A172 (cell line): ENCODE measurements at places on chromosomes 12 and 14. TPM values are rescaled to one million over a fixed set of nuclear protein-coding genes. Genes with fewer than 3 reads are reported as not detected.

- DNase-seq: no peak
Observed at GRCh38 chr12:86772696-86773095, 516.5 kb upstream of the MGAT4C start.

GRCh38 chr14:50308363-50308915, 3.6 kb downstream of the L2HGDH start:
- DNase-seq: no peak

GRCh38 chr12:22101749-22102243, 55.8 kb downstream of the CMAS start:
- DNase-seq: peak; percentile 83

DNA sequence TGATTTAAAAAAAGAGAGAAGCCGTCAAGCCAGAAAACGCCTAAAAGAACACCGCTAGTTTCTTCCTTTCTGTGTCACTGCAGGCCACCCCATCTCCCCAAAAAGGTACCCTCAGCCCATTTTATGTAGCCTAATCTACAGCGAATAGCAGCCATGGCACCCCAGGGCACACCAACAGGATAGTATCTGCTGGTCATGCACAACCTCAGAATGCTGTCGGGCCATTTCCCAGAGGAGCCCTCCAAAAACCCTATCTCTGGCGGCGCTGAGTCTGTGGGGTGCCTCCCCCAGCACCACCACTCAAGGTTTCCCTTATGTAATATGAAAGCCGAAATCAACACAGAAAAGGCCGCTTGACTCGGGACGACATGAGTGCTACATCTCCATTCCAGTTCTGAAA, 98.9 kb downstream of the BCL11B start:
- DNase-seq: no peak

DNA sequence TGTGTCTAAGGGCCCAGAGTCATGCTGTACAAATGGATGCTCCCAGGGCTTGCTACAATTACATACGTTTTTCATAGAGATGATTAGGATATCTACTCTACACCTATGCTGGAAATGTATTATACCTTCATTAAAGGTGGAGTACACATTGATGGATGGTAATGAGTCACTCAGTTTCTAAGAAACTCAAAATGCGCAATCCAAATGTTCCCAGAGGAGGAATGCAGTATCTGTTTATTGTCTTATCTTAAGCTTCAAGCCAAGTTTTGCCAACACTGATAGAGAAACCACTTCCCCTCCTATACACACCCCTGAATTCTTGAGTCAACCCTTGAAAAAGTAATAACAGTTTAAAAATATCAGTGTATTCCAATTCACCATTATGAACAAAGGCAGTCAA, 266.6 kb upstream of the FAR2 start:
- peak; percentile 72 for DNase-seq

- DNase-seq: no peak
Observed at GRCh38 chr12:8064131-8064530, 2.0 kb downstream of the C3AR1 start.

DNA sequence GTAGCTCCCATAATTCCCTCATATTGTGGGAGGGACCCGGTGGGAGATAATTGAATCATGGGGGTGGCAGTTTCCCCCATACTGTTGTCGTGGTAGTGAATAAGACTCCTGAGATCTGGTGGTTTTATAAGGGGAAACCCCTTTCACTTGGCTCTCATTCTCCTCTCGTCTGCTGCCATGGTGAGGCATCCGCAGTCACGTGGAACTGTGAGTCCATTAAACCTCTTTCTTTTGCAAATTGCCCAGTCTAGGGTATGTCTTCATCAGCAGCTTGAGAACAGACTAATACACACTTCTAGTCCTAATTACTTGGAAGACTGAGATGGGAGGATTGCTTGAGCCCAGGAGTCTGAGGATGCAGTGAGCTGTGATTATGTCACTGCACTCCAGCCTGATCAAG, 64.4 kb downstream of the TMX1 start:
- peak; percentile 85 for DNase-seq

DNA sequence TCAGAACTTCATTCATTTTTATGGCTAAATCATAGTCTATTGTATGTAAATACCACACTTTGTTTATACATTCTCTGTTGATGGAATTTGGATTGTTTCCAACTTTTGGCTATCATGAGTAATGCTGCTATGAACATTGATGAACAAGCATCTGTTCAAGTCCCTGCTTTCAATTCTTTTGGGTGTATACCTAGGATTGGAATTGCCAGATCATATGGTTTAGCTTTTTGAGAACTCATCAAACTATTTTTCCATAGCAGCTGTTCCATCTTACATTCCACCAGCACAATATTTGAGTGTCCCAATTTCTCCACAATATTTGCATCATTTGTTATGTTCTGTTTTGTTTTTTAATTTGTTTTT, 52.3 kb upstream of the CCND2 start:
- DNase-seq: no peak

DNA sequence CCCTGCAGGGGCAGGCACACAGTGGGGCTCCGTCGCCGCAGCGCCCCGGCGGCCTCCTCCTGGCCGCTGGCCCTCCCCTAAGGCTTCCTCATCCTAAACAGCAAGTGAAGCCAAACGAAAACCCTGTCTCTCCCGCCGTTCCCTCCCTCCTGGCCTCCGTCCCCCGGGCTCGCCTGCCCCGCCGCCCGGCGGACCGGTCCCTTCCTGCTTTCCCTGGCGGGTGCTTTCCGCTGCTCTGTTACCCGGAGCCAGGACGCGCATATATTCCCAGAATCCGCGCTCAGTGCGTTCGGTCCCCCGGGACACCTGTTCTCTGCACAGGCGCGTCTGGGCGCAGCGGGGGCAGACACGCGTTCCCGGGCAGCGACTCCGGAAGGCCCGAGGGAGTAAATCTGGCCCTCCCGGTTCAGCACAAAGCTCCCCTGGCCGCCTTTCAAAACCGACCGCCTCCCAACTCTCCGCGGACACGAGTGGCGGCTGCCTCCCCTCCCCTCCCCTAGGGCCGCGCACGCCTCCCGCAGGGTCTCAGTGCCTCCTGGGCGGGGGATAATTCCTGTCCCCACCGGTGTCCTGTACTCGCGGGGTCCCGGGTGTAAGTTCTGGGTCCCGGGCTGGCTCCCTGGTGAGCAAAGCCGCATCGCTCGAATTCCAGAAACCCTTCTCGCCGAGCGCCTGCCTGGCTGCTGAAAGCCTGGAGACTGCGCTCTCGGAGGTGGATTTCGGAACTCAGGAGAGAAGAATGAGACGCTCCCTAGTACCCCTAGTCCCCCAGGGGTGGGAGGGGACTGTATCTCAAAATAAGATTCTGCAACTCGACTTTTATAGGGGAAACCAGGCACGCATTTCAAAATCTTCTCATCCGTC, 21.4 kb upstream of the CEP170B start:
- no peak for DNase-seq

DNA sequence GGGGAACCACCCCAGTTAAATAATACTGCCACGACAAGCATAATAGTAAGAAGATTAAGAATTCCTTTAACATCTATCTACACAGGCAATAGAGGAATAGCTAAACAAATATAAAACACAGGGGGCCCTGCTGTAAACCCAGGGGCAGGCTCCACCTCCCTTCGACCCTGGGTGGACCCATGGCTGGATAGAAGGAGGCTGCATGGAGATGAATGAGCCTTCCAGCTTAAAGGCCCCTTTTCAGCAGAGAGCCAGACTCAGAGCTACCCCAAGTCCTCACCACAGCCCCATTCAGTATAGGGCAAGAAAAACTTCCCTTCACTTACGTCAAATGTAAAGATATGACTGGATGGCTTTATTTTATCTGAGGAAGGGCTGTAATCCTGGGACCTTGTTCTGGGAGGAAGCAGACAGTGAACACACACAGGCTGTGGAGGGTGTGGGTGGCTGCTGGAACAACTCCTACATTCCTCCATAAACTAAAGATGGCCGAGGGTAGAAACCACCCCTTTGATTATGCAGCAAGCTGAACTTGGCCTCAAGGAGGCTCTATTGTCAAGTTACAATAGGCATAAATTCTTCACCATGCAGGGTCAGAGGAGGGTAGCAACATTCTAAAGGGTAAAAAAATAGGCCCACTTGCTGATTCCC, 30.4 kb downstream of the NUAK1 start:
- DNase-seq: no peak

DNA sequence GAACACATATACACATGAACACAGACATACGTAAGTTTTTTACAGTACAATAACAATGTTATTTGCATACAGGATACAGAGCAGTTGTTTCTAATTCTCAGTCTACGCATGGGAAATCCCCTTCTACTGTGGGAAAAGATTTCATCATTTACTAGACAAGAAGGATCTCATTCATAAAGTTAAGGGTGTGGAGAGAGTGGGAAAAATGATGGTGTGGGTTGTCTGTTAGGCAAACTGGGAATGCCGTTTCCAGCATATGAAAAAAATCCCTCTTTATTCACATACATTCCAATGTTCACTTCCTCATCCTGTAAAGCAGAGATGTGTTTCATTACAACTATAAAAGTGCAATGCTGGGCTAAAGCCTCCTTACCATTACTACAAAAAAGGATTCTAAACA, 120.9 kb downstream of the SINHCAF start:
- peak; percentile 34 for DNase-seq

- no peak for DNase-seq
Observed at GRCh38 chr14:26286081-26286912, 311.5 kb downstream of the NOVA1 start.

DNA sequence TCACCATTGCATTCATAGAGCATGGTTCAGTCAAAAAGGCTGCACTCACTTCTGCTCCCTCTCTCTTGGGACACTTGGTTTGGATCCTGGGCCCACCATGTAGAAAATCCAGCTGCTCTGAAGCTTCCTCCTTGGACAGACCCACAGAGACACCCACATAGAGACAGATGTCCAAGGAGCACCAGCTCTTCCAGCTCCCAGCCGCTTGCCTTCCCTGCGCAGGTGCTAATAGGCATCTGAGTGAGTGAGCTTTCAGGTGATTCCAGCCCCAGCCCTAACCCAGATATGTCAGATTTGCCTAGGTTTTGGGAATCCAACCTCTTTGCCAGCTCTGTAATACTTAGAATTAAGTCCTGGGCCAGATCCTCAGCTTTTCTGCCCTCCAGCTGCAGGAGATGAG, 38.6 kb downstream of the DLK1 start:
- DNase-seq: no peak

- DNase-seq: no peak
Observed at GRCh38 chr12:63790608-63790945, 10.9 kb downstream of the RXYLT1 start.

DNA sequence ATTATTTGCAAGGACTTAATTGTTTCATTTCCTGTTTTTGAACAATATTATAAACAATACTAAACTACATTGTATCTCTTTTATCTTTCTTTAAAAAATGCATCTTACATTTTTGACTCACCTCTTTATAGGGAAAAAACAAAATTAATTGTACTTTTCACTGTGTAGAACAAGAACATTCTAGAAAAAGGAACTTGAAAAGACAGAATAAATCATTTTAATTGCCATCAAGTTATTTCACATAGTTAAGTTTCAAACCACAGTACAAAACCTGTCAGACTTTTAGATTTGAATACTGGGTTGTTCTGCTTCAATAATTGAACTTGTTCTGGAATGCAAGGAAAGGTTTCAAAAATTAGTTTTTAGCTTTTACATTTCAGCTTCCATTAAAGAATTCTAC, 50.0 kb downstream of the SLC38A6 start:
- DNase-seq: no peak

DNA sequence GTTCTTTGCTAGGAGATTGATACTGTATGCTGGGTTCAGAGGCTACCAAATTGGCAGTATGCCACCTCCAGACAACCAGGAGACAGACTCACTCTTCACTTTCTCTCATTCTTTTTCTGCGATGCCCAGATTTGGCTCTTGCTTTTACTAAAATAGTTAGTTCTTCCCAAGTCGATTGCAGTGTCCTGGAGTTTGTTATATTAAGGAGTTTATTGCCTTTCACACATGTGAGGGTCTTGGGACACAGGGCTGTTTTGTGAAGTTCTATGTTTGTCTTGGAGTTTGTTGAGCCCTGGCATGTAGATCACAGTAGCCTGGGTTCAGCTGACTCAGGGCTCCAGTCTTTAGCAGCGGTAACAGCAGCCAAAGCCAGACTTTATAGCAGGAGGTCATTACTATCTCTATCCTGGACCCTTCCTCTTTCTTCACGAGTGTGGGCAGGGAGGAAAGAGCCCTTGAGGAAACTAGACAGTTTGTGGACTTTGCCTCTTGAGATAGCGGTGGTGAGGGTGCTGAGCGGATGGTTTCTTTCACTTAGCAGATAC, 1.6 kb downstream of the MLEC start:
- no peak for DNase-seq

DNA sequence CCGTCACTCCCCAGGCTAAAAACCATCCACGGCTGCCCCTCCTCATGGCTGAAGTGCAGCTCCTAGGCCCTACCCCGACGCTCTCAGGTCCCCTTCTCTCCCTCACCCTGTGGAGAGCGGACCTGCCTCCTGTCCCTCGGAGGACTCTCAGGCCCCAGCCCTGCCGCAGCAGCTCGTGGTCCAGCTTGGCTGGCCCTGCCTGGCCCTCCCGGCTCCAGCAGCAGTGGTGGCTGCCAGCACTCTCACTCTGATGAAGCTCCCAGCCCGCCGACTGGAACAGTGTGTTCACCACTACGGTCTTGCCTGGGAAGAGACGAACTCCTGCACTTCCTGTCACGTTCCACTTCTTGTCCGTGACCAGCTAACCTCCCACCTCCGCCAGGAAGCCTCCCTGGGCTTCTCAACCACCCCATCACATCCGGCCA, 11.1 kb downstream of the BAG5 start:
- DNase-seq: no peak

DNA sequence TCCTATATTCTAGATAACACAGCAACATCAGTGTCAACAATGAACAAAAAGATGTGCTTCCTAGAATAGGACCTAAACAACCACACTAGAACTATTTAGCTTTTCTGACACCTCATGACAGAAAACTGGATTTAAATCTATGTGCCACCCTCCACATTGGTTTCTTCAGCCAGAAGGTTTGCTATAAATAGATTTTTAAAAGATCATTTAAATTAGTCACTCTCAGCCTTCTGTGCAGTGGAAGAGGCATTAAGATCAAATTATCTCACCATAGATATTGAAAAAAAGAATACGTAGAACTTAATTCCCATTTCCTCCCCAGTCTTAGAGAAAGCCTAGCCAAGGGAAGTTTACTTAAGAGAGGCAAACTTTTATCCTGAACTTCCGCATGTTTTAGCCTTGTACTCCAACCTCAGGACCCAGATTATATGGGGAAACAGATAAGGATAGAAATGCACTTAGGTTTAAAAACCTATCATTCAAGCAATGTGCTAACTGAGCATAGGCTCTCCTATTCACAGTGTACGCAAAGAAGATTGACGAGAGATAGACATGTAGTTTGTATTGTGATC, 59.6 kb downstream of the NELL2 start:
- DNase-seq: no peak

GRCh38 chr14:76546426-76547221, 170.7 kb downstream of the ESRRB start:
- peak; percentile 19 for DNase-seq

Gene STAT6
- 15.2 and 18.4 TPM in 2 replicates for total RNA-seq

Gene FRS2
- 42.4 and 43.6 TPM in 2 replicates for total RNA-seq

Gene C12orf42
- not detected in 2 replicates for total RNA-seq

Gene HOXC11
- total RNA-seq: 1.0 and 2.3 TPM in 2 replicates

Gene KRT3
- not detected in 2 replicates for total RNA-seq

Gene KRT85
- 0.05 TPM in 1 of 2 replicates, not detected in the other for total RNA-seq

Gene TDP1
- 45.9 and 50.6 TPM in 2 replicates for total RNA-seq

Gene CLECL1
- total RNA-seq: not detected in 2 replicates

Gene GNG2
- 3.8 and 8.5 TPM in 2 replicates for total RNA-seq

Gene PLEKHH1
- total RNA-seq: 1.3 and 5.0 TPM in 2 replicates

Gene INHBE
- 0.14 and 0.17 TPM in 2 replicates for total RNA-seq
